GM04503 (cell line): ENCODE measurements at places on chromosomes 1 and 21.

- no peak for DNase-seq
Observed at GRCh38 chr1:17606826-17607440, 67.4 kb downstream of the ARHGEF10L start.

- DNase-seq: no peak
Observed at GRCh38 chr21:33418691-33419090, 15.5 kb downstream of the IFNGR2 start.

DNA sequence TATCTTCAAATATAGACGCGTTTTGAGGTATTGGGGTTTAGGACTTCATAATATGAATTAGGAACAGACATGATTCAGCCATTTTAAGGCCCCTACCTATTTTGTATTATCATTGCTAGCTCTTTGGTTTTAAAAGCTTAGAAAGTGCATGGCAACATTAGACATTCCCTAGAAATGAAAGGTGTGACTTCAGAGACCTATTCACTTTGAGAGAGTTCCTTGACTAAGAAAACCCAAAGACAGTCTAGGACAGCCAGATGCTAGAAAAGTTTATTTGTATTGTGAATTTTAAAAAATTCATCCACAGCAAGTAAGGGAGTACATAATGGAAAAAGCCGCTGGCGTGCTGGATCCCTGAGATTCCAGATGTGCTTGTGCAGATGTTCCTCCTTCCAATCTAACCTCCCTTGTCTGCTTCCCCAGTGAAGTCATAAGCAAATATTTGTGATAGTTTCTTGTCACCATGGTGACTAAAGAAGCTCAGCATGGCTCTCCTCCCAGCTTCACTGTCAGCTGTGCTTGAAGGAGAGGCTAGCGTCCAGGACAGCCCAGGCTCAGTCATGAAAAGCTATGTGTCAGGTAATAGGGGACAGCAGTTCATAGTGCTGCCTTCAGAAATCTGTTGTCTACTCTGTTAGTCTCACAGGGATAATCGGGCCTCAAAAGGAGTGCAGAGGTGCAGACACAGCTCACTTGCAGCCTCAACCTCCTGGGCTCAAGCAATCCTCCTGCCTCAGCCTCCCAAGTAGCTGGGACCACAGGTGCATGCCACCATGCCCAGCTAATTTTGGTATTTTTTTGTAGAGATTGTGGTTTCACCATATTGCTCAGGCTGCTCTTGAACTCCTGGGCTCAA, 34.8 kb downstream of the KPNA6 start:
- DNase-seq: peak; percentile 91

GRCh38 chr1:195733826-195734225, 874.4 kb downstream of the KCNT2 start:
- no peak for DNase-seq

DNA sequence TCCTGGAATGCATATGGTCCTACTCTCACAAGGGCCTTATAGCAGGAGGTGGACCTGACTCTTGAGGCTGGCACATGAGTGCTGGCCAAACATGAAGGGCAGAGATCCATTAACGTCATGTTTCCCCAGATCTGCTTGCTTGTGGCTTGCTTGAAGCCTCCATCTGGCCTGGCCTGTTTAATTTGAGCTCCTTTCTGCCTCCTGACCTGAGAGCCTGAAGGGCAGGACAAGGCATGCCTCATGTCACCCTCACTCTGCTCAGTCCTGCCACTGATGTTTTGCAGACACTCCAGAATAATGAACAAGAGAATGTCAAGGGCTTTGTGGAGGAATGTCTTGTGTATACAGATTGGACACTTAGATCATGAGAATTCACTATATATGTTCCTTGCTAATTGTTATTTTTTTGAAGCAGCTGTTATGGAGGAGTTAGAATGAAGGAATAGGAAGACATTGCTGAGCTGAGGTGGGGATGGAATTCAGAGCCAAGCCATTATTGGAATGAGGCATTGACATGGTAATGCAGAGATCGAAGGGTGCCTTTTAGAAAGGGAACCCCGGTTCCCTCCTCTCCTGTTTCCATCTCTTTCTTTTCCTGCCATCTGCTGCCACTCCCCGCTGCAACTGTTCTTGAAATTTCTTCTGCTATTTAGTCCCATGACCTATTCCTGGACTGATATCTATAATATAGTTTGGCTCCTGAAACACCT, 457.0 kb upstream of the PROX1 start:
- DNase-seq: no peak

DNA sequence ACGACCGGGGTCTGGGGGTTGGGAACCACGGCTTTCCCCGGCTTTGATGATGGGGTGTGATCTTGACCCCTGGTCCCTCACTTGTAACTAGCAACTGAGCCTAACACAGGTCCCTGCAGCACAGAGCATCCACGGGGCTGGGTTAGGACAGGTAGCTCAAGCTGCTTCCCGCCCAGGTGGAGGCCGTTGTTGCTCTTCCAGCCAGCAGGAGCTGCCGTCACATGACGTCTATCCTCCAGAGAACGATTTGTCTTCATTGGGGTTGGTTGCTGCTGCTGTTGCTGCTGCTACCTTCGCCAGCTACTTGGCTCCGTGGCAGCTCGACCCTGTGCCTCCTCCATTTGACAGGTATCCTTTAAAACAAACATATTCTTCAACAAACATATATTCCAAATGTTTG, 74.3 kb upstream of the ADAR start:
- DNase-seq: no peak

- peak; percentile 73 for DNase-seq
Observed at GRCh38 chr1:66182551-66183178, 351.3 kb upstream of the SGIP1 start.

DNA sequence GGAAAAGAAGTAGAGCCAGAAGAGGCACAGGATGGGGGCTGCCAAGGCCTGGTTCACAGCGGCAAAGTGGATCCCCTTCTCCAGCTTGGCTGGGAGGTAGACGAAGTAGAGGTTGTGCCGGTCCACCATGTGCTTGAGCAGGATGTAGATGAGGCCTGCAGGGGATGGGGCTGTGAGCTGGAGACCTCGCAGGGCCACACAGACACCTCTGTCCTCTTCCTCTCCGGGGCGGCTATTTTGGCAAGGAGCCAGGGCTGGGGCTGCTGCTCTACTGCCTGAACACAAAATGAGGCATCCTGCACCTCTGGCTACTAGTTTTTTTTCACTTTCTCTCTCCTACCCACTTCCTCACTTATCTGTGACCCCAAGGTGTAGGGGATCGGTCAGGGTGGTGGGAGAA, 32.3 kb downstream of the TMEM63A start:
- no peak for DNase-seq

- DNase-seq: no peak
Observed at GRCh38 chr1:76227621-76228020, 153.1 kb downstream of the ST6GALNAC3 start.

- no peak for DNase-seq
Observed at GRCh38 chr21:39187141-39187540, 3.9 kb upstream of the PSMG1 start.
